ENCODE measurements at places on chromosomes 7 and 10.

GRCh38 chr7:158186864-158187693 lies 400.5 kb downstream of the PTPRN2 start:
- DNase-seq = no peak

DNA sequence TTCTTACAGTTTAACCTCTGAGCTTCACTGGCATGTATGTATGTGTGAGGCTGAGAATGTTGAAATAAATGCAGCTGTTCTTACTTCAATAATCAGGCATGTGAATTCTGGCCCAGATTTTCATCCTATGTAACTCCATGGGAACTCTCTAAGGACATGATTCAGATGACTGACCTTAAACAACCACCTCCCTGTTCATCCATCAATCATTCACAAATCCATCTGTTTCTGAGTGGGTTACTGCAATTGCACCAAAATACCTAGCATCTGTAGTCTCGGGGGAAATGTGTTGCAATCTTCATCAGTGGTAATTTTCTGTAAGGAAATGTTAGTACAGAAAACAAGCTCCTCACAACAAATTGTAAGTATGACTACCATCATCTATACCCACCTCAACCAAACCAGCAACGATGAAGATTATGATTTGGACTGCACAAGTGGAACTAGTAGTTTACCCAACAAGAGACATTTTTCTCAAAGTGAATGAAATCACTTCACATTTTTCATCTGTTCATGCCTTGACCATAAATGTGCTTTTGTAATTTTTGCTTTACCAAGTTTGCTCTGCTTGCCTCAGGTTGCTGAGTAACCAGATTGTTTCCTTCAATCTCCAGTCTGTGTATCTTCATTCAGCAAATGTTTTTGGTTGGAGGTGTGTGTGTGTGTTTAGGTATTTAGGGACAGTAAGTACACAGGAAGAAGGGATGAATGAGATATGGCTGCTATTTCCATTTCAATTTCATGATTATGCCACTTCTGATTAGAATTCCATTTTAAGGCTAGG lies 65.7 kb upstream of the FZD8 start:
- DNase-seq = no peak

GRCh38 chr10:33521062-33521461 lies 186.6 kb upstream of the NRP1 start:
- DNase-seq = peak; percentile 49

- DNase-seq = no peak
Observed at GRCh38 chr10:49001870-49002672, 62.4 kb upstream of the LRRC18 start.

- peak; percentile 78 for DNase-seq
Observed at GRCh38 chr7:158650821-158651225, 53.8 kb downstream of the NCAPG2 start.
